ENCODE measurements at places on chromosomes 2 and 18.

- DNase-seq, result no peak
Observed at GRCh38 chr2:20343128-20343527, 7.5 kb downstream of the PUM2 start.

- DNase-seq, result no peak
Observed at GRCh38 chr2:84458551-84459017, 496 bp downstream of the SUCLG1 start.

GRCh38 chr2:207135340-207135739 is 30.4 kb downstream of the KLF7 start:
- no peak for DNase-seq

DNA sequence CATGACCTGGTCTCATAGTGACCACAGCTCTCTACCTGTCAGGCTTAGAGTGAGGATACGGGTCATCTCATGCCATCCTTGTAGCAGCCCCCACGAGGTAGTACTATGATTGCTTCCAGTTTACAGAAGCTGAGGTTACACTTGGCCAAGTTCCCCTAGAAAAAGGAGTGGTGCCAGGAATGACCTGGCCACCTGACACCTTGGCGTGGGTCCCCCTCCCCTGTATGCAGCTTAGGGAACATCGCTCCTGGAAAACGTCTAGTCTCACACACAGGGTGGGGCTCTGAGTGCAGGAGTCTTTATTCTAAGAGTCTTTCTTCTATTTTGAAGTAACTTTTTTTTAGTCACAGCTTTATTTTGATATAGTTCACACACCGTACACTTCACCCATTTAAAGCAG is 14.8 kb downstream of the NPPC start:
- DNase-seq, result no peak
